ENCODE measurements at places on chromosomes 5 and 9.

- DNase-seq, result no peak
Observed at GRCh38 chr5:134582281-134582680, 50.3 kb downstream of the SAR1B start.

DNA sequence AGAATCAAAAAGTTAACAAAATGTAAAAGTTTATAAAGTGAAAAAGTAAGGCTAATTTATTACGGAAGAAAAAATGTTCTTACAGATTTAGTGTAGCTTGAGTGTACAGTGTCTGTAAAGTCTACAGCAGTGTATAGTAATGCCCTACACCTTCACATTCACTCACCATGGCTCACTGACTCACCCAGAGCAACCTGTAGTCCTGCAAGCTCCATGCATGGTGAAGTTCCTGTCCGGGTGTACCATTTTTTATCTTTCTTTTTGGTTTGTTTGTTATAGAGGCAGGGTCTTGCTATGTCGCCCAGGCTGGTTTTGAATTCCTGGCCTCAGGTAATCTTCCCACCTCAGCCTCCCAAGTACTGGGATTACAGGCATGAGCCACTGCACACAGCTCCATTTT lies 93.6 kb downstream of the MED27 start:
- no peak for DNase-seq

GRCh38 chr9:86902176-86902575 lies 45.1 kb downstream of the GAS1 start:
- no peak for DNase-seq

DNA sequence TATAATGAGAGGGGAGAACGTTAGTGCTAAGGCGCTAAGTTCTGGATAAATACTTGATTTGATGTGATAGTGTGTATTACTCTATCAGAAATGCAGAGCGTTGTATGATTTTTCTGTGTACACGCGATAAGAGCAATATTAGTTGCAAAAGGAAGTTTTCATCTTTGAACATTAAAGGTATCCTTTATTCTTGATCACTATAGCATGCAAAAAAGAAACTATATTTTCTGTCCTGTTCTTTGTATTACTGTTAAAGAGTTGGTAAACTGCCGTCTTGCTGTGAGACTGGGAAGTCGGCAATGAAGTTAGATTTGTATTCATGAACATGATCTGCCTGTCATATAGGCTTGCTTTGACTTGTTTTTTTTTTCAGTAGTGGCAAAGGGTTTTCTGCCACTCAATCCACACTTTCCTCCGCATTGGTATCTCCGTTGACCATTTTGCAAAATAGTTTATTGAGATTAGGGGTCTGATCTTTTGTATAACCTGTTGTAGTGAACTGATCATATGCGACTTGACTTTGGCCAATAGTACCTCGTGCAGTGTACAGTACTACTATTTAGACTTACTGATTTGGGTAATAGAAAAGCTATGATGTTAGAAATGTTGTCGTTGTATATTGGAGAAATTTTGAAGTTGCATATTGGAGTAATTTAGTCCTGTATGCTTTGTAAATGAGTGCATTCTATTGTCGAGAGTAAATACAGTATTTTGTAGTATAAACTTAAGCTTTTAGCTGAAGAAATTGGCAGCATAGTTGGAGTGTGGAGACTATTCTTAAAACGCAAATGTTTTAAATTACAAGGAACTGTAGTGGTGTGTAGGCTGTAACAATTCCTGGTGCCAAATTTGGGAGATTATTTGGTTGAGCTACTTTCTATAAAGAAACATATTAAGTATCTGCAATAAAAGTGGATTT lies 1.7 kb downstream of the DENND4C start:
- DNase-seq, result peak; percentile 53

- no peak for DNase-seq
Observed at GRCh38 chr5:35876922-35877321, 20.2 kb downstream of the IL7R start.

DNA sequence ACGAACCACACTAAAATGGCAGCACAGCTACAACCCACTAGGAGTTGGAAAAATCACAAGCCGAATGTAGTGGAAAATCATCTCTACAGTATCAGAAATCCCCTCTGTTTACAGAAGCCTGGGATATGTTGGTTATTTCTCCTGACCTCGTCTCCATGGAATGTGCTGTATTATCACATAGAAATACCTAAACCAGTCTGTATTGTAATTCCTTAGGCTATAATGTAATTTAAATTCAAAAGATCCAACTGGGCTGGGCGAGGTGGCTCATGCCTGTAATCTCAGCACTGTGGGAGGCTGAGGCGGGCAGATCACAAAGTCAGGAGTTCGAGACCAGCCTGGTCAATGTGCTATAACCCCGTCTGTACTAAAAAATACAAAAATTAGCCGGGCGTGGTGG lies 244.8 kb upstream of the MPDZ start:
- no peak for DNase-seq

DNA sequence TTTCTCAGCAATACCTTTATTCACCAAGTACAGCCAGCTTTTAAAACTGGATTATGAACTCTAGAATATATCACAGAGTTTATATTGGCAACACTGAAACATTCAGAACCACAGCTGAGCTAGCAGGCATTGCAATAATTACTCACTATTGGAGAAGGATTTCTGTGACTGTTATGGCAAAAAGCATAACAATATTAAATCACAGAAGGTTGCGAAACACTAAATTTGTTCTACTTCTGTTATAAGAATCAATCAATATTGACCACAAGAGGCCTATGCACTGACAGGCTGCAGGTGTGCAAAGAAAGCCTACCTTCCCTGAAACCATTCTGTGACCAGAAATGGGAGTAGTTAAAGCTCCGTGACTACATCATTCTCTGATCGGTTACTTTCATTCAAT lies 59.2 kb downstream of the AP3B1 start:
- no peak for DNase-seq

DNA sequence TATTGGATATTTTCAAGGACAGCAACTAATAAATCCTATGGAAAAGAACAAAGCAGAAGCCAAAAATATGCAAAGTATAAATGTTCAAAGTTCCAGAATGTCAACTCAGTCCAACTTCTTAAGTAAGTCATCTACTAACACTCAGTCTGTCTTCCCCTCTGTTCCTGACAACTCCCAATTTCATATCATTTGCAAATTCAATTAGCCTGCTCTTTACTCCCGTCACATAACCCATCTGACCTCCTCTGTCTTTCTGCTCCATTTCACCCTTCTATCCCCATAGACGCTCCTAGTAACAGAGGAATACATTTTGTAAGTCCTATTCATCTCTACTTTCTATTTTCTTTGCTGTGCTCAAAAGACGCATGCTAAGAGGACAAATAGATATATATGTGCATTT lies 659.8 kb upstream of the MEF2C start:
- no peak for DNase-seq

DNA sequence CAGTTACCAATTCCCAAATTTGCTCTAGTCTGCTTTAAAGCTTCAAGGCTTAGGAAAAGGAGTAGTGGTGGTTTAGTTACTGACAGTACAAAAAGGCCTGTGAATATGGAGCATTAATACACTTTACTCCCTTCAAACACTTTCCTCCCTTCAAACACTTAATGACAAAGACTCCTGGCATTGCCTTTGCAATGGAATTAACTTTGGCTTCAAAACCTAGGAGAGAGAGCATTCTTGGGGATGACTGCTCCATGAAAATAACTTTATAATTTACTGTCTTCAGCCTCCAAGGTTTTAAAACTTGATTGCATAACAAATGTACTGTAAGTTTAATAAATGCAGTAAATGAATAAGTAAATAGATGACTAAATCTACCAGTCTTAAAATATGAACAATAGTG lies 185.6 kb downstream of the TRPM3 start:
- no peak for DNase-seq

DNA sequence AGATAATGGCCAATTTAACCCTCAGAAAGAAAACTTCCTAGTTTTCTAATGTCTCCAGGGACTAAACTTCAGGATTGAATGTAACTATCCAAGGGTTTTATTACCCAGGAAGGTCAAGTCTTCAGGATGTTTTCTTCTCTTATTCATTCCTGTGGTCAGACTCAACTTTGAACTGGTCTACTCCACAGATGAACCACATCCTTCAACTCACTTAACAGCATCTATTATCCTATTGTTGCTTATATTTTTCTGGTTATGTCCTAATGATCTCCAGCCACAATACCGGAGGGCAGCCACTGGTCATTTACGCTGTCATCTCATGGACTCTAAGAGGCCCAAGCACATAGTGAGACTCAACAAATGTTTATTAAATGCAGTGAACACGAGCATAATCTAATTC lies 47.2 kb upstream of the LIFR start:
- DNase-seq, result no peak

GRCh38 chr9:75914883-75915452 lies 24.5 kb downstream of the PCSK5 start:
- no peak for DNase-seq

GRCh38 chr9:121294866-121295661 lies 27.1 kb downstream of the GSN start:
- DNase-seq, result no peak

DNA sequence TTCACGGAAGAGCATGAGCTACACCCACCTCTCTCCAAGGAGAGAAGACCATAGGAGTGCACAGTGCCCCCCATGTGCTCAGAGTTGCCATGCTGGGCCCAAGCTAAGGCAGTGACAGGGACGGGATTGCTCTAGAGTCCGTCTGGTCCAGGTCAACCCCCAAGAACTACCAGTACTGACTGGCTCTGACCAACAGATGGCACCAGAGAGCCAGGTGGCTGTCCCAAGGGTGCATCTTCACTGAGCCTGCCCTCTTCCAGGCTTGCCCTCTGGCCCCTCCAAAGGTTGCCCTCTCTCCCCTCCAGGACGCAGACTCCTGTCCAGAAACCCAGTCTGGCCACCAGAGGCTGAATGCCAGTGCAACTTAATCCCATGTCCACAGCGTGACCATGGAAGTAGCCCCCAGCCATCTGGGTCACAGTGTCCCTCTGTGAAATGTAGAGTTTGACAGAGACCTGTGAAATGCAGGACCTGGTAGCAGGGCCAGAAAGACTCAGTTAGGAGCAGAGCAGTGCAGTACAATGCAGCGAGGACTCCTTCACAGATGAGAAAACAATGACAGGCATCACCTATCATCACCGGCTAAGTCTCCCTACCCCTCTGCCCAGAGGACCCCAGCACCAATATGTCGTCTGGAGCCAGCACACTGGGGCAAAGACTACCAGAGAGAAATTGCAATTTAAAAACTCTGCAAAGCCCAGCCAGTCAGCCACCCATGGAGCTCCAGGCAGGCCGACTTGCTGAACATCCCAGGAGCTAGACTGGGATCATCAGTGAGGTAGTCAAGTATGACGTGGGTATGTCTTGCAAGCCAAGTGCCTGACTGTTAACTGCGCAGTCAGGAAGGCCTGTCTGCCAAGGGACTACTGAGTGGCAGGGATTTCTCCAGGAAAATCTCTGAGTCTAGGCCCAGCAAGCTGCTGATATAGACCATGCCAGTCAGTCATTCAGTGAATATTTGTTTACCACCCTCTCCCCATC lies 7.7 kb upstream of the SKP1 start:
- DNase-seq, result no peak

DNA sequence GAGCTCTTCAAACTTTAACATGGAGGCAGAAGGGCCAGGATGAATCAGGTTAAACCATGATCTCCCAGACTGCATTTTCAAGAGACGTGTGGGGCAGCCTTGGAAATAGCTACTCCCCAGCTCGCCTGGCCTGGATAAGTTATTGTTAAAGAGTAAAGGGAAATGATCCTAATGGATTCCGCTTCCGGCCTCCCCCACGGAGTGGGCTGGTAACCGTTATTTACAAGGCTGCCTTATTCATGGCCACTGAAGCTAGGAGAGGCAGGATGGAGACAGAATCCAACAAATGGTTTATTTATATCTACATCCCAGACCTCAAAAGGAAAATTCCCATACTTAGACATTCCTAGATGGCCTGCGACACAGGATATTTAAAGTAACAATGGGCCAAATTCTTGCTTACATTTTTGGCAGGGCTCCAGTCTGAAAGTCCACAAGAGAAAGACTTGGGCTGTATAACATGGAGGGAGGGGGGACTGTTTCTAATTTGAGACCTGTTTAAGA lies 27.9 kb downstream of the SPRY4 start:
- DNase-seq, result no peak

DNA sequence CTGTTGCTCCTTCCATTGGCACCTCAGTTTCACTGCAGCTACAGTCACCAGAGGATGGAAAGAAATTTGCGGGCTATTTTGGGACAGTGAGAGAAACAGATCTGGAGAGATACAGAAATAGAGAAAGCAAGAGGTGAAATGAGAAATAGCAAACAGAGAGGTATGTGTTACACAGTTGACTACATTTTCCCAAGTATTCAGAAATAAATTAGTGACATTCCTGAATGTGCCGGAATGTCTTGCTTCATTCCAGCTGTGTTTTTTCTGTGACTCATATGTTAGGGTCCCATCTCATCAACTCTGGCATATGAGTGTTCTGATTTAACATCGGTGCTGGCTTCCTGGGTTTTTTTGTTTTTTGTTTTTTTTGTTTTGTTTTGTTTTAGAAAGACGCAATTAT lies 63.8 kb upstream of the ZNF462 start:
- no peak for DNase-seq

DNA sequence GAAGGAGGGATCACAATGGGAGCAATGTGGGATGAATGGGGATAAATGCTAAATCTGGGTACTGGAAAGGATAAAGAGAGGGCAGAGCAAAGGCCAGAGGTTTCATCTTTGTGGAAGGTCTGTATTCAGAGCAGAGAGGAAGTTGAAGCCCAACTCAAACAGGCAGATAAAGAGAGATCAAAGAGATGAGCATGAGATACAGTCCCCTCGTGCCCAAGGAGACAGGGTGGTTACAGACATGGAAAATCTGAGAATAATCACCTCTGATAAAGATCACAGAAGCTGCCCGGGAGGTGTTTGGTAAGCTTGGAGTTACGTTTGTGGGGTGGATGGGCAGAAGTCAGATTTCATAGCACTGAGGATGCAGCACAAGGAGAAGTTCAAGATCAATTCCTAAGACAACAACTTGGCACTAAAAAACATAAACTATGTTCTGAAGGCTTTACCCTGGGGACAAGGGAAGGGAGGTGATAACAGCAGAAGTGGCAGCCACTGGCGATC lies 459 bp upstream of the ERAP2 start:
- DNase-seq, result no peak

DNA sequence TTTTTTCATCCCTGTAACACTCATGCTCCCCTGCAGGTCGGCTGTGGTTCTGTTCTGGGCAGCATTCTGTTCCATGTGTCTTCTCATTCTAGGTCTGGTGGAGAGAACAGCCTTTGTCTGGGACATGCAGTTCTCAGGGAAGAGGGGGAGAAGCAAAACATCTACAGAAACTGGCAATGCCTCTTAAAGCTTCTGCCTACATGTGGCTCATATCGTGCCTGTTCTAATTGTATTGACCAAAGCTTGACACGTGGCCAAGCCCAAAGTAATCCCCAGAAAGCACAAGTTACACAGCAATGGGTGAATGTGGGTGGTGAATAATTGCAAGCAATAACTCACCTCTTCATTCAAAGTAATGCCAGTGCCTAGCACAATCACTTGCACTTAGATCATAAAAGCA lies 218.2 kb upstream of the IL12B start:
- DNase-seq, result no peak

Measured in DMS79 treated with DMSO at 0.1 percent for 48 hours (cell line).